Activated T-helper 1 cell treated with anti-CD3 and anti-CD28 coated beads, Interleukin-2, amount 50 U/mL, for 16 hours (primary cell): ENCODE measurements at places on chromosomes 3 and 15.

DNA sequence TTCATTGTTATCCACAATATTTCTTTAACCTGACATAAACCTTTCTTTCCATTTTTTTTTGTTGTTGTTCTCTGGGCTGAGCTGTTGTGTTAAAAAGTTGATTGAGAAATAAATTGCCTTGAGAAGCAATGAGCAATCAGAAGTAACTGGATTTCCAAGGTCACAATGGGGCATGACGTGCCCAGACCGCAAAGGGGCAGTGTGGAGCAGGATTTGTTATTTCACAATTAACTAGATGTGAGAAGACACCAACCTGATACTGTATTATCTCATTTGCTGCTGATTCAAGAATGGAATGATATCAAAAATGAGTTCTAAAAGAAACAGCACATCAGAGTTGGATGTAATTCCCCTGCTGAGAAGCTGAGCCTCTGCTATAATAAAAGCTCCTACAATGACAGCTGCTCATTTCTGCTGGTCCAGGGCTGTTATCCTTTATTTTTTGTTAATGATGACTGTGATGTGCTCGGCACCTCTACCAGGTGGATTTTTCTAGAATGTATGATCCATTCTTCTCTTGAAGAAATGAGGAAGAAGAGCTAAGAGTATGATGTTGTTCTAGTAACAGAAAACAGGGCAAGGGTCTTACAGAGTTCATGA lies 28.1 kb downstream of the CPNE4 start:
- no peak for DNase-seq

GRCh38 chr3:125186800-125187598 lies 25.5 kb downstream of the SLC12A8 start:
- DNase-seq = no peak

DNA sequence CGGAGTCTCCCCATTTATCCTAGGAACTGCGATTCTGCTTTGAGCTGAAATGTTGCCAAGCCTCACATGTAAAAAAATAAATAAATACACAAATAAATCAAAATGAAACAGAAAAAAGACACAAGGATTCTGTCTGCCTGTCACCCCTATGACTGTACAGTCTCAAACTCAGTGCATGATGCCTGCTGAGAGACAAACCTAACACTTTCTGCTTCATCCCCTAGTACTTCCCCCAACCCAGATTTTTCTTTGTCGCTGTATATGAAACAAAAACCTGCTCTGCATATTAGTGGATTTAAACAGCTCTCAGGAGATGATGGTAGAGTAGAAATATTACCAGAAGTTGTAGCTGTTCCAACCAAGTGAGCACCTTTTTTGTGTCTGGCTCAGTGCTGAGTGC lies 530.7 kb upstream of the CFAP20DC start:
- no peak for DNase-seq

DNA sequence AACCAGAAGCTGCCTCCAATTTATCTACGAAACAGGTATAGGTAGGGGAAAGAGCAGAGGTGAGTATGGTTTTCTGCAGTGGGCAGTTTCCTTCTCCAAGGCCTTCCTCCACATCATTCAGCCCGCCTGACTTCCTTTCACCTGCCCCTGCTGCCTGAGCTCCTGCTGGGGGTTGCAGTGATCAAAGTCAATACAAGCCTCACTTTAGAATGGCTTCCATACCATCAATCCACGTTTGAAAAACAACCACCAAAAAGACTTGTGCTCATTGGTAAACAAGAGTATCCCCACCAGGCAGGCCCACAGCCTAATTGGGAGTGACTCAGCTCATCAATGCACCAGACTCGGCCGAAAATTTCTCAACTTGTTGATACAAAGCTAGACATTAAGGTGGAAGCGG lies 159.9 kb downstream of the MAGI1 start:
- no peak for DNase-seq

GRCh38 chr3:64457811-64458210 lies 230.0 kb downstream of the ADAMTS9 start:
- DNase-seq = no peak

DNA sequence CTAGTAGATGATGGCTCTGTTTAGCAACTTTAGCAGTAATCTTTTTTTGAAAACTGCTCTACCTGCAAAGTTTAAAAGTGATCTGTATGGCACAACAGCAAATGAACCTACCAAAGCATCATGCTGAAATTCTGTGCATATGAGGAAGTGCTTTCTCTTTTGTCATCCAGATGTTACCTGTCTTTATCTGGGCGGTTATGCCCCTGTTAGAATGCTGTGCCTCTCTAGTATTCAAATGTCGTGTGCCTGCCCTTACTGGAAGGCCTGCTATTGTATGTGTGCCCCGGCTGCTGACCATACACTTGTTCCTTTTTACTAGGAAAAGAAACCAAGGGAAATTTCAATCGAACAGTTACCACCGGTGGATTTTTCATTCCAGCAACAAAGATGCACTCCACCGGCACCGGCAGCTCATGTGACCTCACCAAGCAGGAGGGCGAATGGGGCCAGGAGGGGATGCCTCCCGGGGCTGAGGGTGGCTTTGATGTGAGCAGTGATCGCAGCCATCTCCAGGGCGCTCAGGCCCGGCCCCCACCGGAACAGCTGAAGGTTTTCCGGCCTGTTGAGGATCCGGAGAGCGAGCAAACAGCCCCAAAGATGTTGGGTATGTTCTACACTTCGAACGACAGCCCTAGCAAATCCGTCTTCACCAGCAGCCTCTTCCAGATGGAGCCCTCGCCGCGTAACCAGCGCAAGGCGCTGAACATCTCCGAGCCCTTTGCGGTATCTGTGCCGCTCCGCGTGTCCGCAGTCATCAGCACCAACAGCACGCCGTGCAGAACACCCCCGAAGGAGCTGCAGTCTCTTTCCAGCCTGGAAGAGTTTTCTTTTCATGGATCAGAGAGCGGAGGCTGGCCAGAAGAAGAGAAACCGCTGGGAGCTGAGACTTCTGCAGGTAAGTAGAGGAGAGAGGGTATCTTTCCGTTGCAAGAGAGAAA lies 61.6 kb downstream of the TMEM39A start:
- no peak for DNase-seq

DNA sequence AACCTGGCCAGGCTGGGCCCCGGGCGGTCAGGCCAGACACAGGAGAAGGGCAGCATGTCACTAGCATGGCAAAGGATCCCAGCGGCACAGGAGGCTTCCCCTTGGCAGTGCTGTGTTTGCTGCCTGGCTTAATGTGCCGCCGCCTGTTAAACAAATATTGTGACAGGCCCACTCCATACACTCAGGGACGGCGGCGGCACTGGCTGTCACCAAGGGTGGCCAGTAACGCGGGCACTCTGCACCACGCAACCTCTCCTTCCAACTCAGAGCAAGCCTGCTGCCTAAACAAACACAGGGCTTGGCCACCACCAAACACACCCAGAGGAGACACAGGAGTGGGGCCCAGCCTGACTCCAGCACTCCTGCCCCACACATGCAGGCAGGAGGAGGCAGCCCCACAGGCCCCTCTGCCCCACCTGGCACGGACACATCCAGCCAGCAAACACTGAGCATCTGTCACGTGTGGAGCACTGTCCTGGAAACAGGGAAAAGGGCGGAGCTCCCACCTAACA lies 48.0 kb downstream of the TPRA1 start:
- DNase-seq = no peak

DNA sequence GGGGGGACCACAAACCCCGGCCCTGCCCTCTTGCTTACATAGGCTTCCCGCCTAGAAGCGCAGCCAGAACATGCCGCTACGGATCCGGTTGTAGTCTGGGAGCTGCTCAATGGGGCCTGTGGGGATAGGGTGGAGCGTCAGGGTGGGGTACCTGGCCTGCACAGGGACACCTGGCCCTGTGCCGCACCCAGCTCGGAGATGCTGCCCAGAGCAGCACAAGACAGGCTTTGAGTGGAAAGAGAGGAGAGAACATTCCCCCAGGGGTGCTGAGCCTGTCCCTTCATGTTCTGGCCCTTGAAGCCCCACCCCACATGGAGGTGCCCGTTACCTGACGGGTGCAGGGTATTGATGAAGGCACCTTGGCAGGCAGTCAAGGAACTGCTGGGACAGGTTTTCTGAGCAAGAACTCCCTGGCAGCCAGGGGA lies 4.0 kb upstream of the COL7A1 start:
- no peak for DNase-seq

DNA sequence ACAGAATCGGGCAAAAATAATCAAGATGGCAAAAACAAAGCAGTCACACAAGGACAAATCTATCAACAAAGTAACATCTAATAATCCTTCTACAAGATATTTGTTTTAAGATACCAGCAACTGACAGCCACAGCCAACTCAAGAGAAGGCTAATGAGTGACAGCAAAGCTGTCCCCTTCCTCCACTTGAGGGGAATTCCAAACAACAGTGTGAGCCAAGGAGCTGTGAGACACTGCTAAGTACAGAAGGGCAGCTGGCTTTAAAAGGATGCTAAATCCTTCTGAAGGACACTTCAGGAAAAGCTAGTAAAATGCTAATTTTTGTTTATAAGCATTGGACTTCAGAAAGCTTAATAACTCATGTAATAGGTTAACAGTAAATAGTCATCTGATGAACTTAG lies 120.3 kb upstream of the GOLGA8J start:
- no peak for DNase-seq

GRCh38 chr15:85314633-85315032 lies 65.8 kb upstream of the AKAP13 start:
- no peak for DNase-seq

DNA sequence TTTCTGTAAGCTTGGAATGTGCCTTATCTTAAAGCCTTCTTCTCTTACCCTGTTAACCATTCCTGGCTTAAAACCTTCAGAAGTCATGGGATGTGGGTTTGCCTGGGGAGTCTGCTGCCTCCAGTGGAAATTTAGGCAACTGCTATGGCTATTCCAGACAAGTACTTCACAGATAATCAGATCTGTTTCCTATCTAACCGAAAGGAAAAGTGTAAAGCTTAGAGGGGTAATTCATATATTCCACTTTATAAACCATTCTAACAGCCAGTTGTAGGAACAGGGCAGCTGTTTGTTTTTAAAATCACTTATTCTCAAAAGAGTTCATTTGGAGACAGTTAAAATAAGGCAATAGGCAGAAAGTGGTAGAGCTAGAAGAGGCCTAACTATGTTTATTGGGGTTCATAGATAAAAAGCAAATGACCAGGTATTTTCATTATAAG lies 219.9 kb downstream of the TCF12 start:
- DNase-seq = no peak

DNA sequence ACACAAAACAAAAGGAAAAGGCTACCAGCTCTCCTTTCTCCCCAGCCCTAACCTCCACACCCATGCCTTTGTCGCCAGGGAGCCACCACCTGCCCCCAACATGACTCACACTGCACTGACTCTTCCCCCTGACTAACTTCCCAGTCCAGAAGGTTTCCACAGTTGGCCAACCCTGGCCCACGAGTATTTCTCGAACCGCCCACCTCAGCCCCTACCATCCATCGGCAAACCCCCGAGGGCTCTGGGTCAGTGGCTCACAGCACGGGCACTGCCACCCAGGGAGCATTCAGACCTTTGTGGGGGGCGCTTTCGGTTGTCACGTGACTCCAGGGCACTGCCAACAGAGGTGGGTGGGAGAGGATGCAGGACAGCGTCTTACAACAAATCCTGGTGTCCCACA lies 152.3 kb downstream of the LRRC28 start:
- DNase-seq = no peak

DNA sequence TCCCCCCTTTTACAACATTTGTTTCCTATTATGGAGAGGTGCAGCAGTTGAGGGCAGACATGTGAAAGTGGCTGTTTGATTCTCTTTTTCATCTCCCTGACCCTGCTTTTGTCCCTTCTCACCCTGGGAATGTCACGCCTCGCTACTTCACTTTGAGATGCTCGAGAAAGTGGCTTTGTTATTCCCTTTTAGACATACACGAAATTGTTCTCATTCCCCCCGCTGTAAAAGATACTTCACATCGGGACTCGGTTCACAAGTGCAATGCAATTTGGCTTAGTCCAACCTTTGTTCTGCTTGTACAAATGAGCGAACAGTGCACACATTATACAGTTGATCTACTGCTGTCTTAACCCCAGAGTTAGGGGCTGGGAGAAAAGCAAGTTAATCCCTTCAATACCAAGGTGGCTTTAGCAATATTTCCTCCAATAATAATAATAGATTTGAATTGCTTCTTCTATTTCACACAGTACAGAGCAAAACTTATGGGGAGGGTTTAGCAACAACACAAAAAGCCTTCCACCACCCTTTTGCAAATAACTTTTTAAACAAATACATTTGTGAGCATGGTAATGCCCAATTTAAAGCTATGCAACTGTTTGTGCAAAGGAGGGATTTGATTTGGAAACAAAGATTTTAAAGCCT lies 5.7 kb upstream of the FOXB1 start:
- no peak for DNase-seq

GRCh38 chr3:161187046-161187445 lies 34.1 kb upstream of the NMD3 start:
- DNase-seq = no peak

DNA sequence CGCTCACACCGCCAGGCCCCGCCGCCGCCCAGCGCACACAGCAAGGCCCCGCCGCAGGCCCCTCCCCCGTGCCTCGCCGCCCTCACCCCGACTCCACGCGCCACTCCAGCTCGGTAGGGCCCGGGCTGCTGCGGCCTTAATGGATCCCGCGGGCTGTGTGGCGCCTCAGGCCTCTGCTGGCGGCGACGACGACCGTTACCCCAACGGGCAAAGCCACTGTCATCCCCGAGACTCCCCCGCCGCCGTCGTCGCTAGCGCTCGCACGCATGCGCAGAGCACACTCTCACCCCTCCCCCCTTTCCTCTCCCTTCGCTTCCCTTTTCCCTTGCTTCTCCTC lies at the start of gene MSL2:
Gene MSL2, minus strand, starts transcription at position 272 of the 337 bp plus-strand sequence. CDS start 1,222 bp downstream, outside the sequence.
- DNase-seq = no peak

GRCh38 chr3:132553826-132554225 lies 43.2 kb upstream of the ACKR4 start:
- DNase-seq = no peak

DNA sequence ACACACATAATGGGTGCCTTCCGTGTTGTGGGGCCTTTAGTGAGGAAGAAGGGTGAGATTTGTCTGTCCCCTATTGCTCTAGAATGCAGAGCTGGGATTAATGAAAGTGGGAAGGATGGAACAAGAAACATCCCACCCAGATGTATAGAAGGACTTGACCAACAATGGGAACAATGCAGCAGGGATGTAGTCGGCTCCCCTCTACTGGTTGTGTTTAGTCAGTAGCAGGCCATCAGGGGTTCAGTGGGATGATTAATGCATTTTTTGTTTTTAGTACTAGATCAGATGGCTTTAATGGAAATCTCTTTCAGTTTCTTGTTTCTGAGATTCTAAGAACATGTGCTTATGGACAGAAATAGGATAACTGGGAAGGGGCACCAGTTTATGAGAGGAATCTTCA lies 156.0 kb upstream of the ROPN1 start:
- no peak for DNase-seq

DNA sequence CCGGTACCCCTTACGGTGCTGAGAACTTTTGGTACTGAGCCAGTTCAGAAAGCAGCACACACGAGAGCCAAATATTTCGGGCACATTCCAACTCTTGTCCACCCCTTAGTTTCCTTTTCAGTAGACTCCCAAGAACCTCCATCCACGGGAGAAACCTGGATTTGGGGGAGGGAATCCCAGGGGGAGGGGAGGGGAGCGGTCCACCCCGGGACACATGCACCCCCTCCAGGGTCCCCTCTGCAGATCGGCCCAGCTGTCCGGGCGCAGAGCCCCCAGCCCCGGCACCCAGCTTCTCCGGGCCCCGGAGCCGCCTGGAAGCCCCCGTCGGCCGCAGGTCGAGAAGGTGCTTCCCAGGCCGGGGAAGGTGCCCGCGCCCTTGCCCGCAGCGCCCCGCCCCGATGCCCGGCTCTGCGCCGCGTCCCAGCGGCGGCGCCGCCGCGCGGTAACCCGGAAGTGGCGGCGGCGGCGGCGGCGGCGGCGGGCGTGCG lies 455 bp upstream of the ABHD17C start:
- peak; percentile 12 for DNase-seq

GRCh38 chr3:175335229-175335628 lies 476.1 kb downstream of the NAALADL2 start:
- DNase-seq = no peak

GRCh38 chr15:74168711-74169126 lies 4.8 kb upstream of the ISLR start:
- DNase-seq = no peak
